Left colon (tissue), 2 donors: ENCODE measurements at places on chromosomes 6 and 20. TPM values are rescaled to one million over a fixed set of nuclear protein-coding genes. Genes with fewer than 3 reads are reported as not detected.

The MYL9 gene
- 484 TPM for total RNA-seq

The ALDH8A1 gene
- total RNA-seq, result 0.56 TPM

The LY6G6D gene
- not detected for total RNA-seq

The GPX6 gene
- not detected for total RNA-seq

GRCh38 chr20:46221256-46221833, 87.0 kb downstream of the CDH22 start:
- DNase-seq, result no peak

- peak; percentile 74 for DNase-seq
Observed at GRCh38 chr20:10671221-10671918, 2.4 kb downstream of the JAG1 start.

DNA sequence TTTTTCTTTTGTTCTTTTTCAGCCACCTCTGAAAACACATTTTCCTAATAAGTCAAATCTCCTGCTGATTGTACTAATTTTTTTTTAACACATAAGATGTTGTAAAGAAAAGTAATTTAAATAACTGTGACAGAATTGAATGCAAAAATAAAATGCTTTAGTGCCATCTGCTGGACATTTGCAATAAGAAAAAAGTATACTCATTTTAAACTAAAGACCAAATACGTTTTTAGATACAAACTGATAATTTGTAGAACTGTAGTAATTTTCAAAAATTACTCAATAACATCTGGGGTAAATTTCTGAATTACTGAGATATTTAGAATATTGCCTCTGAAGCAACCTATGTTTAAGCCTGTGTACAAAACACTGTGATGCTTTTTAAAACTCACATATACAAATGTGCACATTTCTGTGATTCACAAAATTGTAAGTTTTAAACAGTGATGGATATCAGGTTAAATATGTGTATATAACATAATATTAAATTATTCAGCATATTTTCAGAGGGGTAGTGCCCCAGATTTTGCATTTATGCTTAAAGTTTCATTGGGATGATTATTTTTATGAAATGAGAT, 198.7 kb downstream of the RIMS1 start:
- no peak for DNase-seq

GRCh38 chr6:132205946-132206345, 195.3 kb downstream of the MOXD1 start:
- no peak for DNase-seq

- DNase-seq, result no peak
Observed at GRCh38 chr6:107660839-107661238, 163.3 kb downstream of the SCML4 start.

- DNase-seq, result no peak
Observed at GRCh38 chr6:121849477-121849876, 414.0 kb downstream of the GJA1 start.

GRCh38 chr6:124577734-124578281, 384.4 kb upstream of the RNF217 start:
- DNase-seq, result no peak

DNA sequence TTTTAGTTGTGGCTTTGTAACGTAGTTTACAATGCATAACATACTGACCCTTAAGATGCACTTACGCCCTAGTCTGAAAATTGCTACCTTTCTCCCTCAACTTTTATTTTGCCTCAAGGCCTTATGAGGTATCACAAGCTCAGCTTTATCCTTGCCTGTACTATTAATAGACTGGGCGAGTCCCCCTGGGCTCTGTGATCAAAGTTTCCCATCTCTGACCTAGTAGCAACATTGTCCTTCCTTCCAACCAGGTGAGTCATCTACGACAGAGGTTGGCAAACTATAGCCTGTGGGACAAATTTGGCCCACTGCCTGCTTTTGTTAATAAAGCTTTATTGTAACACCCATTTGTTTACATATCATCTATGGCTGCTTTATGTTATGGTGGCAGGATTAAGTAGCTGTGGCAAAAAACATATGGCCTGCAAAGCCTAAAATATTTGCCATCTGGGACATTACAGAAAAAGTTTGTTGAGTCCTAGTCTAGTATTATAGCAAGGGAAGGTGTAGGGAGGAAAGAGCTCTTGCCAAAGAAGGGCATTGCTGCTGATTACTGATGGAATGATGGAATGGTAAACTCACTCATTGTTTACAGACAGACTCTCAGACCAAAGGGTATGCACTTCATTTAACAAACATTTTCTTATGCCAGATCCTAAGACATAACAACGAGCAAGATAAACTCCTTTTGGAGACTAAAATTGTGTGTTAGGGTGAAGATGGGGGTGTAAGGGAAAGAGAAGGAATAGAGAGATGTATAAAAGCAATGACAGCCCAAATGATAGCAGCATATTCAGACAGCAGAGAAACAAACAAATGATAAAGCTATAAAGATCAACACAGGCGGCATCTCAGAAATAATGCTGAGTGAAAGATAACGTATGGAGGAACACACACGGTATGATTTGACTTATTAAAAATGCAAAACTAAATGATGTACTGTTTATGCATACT, 74.2 kb downstream of the SLC22A23 start:
- no peak for DNase-seq

- DNase-seq, result no peak
Observed at GRCh38 chr20:21075471-21075870, 30.7 kb downstream of the LINC00237 start.

DNA sequence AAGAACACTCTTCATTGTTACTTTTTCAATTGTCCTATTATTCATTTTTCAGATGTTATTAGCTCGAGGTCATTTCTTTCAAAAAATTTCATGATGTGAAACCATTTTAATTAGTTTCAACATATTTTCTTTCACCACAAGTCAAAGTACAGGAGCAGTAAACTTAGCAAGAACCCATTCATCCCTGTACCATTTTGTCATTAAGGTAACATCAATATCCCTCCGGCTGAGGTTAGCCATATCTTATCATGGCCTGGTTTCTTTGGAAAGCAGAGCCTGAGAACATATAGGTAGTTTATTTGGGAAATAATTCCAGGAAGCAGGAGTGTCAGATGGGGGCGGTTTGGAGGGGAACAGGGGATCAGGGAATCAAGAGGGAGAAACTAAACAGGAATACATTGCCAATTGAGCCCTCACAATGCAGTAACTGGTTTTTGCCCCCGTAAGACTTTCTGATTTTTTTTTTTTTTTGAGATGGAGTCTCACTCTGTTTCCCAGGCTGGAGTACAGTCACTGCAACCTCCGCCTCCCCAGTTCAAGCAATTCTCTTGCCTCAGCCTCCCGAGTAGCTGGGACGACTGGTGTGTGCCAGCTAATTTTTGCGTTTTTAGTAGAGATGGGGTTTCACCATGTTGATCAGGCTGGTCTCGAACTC, 83.7 kb downstream of the MKKS start:
- no peak for DNase-seq

DNA sequence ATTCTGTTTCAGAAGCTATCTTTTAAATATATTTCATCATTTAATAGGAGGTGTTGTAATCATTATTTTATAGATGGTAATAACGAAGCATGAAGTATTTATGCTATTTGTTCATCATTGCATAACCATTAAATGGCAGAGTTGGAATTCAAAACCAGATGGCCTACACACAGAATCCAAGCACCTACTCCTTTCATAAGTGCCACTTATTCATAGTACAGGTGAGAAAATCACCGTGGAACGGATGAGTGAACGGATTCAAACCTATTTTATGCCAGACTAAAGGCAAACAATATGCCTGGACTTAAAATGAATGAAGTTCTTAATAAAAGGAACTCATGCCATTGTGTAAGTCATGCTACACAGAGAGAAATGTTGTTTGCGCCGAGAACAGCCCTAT, 397.9 kb upstream of the ADGRB3 start:
- DNase-seq, result no peak

- no peak for DNase-seq
Observed at GRCh38 chr6:154468760-154469159, 41.7 kb downstream of the CNKSR3 start.

- no peak for DNase-seq
Observed at GRCh38 chr6:105094133-105094640, 85.6 kb downstream of the POPDC3 start.

DNA sequence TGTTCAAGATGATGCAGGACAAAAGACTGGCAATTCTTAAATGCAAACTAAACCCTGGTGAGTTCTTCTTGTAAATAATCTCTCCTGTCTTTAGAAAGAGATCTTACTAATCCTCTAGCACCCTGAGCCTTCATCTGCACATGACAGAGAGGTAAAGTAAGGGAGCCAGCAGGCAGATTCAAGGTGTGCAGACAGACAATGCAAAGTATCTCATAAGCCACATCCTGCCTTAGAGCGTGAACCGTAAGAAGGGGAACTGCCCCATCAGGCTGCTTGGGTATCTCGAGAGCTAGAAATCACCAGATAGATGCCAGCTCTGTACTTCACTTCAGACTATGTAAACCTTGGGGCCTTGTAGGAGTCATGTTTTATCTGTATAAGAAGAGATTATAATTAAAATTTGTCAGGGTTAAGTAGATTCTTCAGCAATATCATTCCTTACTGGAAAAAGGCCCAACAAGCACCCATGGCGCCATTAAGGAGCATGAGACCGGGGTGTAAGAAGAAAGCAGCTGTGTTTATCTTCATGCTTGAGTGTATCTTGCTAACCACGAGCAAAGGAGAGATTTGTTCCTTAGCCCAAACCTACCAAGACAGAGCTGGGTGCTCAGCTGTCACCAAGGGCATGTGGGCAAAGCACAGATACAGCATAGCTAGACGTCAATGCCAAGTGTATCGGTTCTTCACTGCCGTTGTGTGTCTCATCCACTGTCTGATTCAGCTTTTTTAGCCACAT, 24.4 kb downstream of the CNR1 start:
- DNase-seq, result no peak

GRCh38 chr6:154532426-154532825, 21.9 kb upstream of the CNKSR3 start:
- DNase-seq, result no peak

DNA sequence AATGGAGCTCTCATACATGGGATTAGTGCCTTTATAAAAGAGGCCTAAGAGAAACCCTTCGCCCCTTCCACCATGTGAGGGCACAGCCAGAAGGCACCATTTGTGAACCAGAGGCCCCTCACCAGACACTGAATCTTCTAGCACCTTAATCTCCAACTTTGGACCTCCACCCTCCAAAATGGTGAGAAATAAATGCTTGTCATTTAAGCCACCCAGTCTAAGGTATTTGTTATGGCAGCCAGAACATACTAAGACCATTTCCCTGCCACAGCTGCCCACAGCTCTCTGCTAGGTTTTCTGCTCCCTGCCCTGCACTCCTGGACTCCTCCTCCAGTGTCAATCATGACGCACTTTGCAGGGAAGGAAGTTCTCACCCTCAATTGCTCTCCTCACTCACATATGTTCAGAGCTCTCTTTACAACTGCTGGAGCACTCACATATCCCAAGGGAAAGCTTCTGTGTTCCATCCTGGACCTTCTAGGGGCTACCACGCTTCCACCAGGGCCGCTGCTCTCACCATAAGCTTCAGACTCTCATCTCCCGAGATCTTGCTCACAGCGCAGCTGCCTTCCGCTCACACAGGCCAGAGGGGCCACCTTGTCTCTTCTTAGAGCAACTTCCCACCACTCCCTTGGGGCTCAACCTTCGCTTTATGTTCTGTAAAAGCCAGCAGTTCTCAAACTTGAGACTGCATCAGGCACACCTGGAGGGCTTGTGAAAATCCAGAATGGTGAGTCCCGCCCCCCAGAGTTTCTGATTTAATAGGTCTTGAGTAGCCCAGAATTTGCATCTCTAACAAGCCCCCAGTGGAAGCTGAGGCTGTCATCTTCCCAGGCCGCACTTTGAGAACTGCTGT, 1.6 kb upstream of the LY86 start:
- no peak for DNase-seq

DNA sequence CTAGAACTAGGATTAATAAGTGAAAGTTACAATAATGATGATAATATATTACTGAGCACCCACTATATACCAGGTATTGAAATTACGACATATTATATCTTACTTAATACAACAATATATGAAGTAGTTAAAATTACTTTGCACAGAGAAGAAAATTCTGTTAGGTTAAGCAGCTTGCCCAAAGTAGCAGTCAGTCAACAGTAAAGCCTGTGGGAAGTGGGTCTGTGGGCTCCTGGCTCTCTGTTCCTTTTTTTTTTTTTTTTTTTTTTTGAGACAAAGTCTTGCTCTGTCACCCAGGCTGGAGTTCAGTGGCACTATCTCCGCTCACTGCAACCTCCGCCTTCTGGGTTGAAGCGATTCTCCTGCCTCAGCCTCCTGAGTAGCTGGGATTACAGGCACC, 4.8 kb upstream of the GTF2H4 start:
- DNase-seq, result no peak
